Cerebellar nuclear complex (tissue), 1 donor: ENCODE measurements at places on chromosomes 16 and 17.

DNA sequence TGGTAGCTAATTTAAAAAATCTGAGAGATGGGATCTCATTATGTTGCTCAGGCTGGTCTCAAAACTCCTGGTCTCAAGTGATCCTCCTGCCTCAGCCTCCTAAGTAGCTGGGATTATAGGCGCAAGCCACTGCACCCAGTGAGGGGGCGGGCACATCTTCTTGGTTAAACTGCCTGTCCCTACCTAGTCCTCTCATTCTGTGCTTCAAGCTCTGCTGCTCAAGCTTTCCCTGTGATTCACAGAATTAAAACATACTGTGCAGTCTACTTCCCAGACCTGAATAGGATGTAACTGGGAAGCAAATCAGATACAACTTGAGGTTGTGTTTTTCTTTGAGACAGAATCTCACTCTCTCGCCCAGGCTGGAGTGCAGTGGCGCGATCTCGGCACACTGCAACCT lies 2.3 kb downstream of the MRPL38 start:
- no peak for DNase-seq

DNA sequence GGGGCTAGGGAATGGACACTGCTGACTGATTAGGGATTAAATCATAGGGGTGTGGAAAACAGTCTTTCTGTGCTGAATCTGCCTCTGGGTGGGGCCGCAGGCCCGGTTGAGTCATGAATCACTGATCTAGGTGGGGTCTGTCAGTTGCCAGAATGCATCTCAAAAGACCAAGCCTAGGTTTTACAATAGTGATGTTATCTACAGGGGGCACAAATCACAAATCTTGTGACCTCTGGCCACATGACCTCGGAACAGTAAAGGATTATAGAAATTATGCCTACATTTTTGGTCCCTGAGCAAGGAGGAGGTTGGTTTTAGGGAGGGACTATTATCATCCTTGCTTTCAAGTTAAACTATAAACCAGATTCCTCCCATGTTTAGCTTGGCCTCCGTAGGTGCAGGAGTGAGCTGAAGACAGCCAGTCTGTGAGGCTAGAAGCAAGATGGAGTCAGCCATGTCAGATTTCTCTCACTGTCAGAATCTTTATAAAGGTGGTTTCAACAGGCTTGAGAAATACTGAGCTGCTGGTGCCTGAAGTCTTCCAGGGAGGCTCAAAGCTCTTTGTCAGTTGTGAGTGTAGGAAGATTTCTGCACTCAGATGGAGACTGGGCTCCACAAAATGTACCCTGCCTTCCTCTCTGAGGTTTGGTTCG lies 12.9 kb downstream of the GNGT2 start:
- no peak for DNase-seq

GRCh38 chr17:47883589-47884426 lies 12.2 kb upstream of the SP2 start:
- DNase-seq: no peak

GRCh38 chr17:75706042-75706728 lies 15.1 kb upstream of the ITGB4 start:
- DNase-seq: no peak

DNA sequence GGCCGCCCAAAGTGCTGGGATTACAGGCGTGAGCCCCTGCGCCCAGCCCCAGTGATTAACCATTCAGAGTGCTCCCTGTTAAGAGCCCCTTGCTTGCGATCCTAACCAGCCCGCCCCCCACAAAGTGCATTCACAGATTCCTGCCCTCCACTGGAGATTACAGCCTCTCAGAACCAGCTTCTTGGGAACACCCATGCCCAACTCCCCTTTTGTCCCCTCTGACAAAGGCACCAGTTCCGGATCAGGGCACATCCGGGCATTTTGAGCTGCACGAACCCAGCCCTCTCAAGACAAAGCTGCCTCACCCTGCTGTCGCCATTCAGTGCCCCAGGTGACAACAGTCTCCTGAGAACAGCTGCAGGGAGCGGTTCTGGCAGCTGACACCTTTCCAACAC lies 848 bp upstream of the KRT19 start:
- DNase-seq: no peak

DNA sequence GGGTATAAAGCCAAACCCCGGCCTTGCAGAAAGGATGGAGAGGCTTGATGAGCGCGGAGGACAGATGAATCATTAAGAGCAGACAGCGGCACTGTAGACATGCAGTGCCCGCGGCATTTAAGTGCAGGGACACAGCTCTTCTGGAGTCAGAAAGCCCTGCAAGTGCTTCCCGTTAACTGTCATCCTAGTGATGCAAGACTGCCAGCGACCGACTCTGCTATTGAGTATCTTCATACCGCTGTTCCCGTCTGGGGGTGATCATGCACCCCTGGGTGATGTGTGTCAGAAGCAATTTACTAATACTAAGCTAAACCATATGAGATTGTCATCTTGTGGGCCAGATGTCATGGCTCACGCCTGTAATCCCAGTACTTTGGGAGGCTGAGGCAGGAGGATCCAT lies 101.0 kb downstream of the ABCC6 start:
- DNase-seq: no peak

DNA sequence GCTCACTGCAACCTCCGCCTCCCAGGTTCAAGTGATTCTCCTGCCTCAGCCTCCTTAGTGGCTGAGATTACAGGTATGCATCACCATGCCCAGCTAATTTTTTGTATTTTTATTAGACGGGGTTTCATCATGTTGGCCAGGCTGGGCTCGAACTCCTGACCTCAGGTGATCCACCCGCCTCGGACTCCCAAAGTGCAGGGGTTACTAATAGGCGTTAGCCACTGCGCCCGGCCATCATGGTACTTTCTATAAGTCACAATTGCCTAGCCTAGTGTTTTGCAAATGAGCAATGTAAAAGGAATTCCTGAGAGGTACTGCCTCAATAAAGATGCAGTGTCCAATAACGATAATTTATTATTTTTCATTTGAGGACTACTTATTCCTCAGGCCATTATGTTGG lies 13.9 kb upstream of the PSMC3IP start:
- no peak for DNase-seq

GRCh38 chr17:13947499-13947898 lies 121.8 kb upstream of the COX10 start:
- DNase-seq: no peak

- no peak for DNase-seq
Measured at GRCh38 chr16:75114946-75115825, 1.4 kb downstream of the LDHD start.

- DNase-seq: no peak
Measured at GRCh38 chr17:48541577-48542113, 3.3 kb downstream of the HOXB2 start.

DNA sequence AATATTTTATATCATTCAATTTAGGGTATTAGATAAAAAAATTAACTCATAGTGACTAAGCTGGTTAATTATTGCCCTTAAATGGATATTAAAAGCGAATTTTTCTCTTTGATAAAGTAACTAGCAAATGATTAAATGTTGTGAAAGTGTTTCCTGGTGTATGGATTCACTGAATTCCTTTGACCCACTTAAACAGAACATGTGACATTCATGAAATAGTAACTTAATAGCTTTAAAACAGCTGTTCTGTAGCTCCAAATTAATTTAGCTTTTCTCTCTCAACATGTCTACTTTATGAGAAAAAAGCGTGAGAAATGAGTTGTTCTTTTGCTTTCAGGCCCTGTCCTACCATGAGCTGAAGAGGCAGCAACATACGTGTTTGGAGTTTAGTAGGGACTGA lies 36.4 kb upstream of the APPBP2 start:
- DNase-seq: no peak

- DNase-seq: no peak
Measured at GRCh38 chr17:44795421-44795820, 34.7 kb downstream of the GJC1 start.

DNA sequence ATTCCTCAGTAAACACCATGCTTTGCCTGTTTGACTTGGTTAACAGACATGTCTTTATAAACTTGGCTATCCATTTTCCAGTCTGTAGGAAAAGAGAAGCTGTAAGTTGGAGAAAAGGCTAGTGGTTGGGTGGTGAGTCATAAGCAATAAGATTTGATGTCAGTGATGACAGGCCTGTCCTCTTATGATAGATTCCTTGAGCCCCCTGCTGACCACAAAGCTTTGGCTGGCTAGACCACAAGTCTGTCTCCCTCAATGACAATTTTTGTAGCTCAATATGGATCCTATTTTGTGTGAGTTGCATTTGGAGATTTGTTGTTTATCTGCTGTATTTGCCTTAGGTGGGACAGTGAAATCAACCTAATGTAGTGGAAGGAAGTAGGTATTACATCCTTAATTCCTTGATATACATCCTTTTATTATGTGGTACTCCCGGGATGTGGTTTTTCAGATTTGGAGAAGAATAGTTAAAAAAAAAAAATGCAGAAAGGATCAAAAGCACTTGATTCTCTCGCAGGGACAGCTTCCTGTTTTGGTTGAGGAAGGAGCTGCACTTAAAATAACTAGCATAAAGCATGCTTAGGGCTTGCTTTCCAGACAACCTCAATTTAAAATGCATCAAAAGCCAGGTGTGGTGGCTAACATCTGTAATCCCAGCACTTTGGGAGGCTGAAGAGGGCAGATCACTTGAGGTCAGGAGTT lies 67.4 kb downstream of the SIAH1 start:
- no peak for DNase-seq

GRCh38 chr16:19595043-19595767 lies 39.7 kb downstream of the VPS35L start:
- no peak for DNase-seq

DNA sequence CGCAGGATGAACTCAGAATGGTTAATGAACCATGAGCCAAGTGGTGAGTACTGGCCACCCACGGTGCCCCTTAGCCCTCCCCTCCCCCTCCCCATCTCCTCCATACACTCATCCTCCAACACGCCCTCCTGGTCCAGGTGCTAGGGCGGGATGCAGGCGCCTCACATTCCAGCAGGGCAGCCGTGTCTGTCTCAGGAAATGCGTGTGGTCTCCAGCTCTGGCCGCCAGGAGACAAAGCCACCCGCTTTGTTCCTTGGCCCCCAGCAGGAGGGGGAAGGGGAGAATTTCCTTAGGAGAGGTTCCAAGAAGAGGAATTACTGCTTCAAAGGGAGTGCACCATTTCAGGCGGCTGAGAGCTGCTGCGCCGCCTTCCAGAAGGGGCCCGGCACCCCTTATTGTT lies 29.7 kb upstream of the RMI2 start:
- DNase-seq: no peak

GRCh38 chr17:30517786-30518185 lies 40.6 kb downstream of the GOSR1 start:
- DNase-seq: no peak

DNA sequence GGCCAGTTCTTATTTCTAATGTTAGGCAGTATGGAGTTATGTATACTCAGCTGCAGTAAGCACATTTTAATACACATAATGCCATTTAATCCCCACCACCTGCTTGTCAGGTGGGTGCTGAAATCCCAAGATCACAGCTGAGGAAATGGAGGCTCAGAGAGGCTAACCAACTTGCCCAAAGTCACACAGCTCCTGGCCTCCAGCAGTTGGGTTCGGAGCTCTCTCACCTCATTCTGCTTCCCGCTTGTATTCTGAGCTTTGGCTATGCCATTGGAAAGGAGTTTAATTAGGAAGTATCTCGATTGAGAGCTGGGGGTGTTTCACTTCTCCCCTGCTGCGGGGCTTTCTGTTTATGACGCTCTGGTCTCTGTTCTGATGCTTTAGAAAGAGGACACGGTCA lies 72.6 kb upstream of the CACNG5 start:
- no peak for DNase-seq

GRCh38 chr17:1766382-1767135 lies 4.7 kb downstream of the SERPINF1 start:
- DNase-seq: no peak

DNA sequence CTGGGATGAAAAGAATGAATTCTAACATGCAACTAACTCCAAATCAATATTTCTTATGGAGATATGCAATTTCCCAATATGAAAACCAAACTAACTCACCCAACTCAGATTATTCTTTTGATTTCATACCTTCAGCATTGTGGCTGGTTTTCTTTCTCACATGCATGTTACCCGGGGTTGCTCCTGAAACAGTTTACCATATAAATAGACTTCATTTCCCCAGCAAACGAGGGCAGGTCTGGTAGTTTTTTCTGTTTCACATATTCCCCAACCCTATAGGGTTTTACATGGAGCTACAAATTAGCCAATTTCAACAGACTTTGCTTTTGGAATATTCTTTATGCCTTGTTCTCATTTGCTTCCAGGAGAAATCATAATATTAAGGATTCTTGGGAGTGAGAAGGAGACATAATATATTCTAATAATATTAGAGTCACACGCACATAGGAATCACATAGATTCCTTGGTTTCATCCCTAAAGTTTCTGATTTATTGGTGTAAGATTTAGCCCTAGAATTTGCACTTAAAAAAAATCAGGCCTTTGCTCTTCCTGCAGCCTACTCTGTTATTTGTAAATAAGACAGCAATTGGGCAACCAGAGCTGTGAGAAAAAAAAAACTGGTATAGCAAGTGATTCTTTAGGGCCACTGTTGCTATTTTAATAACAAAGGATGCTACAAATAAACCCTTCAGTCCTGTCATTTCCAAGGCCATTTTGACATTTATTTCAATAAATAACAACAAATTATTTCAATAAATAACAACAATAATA lies 60.3 kb upstream of the FAM20A start:
- no peak for DNase-seq

GRCh38 chr17:27259356-27259755 lies 34.6 kb upstream of the WSB1 start:
- no peak for DNase-seq

DNA sequence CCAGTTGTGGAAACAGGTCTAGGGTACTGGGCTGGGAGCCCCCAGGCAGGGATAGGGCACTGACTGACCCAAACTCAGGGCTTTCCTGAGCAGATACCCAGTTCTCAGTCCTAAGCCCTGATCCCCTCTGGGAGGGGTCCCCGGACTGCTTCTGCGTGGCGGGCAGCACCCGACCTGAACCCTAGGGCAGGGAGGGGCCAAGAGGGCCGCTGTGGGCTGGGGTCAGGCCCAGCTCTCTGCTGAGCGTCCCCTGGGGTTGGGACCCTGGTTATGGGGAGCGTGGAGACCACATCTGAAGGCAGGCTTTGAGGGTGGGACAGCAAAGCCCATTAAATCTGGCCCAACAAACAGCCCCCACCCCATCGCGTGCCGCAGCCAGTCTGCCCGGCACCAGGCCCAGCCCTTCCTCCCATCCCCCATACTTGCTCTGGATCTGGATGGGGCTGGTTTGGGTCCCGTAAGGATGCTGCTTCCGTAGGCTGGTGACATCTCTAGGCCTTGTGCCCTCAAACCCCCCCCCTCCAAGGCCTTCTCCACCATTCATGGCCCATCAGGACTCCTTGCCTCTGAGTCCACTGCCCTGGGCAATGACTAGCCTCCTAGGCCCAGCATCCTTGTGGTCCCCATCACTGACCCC lies 691 bp upstream of the FAM83G start:
- DNase-seq: no peak

- no peak for DNase-seq
Measured at GRCh38 chr17:41010441-41010840, 1.5 kb upstream of the KRTAP3-1 start.

- no peak for DNase-seq
Measured at GRCh38 chr17:50209472-50210239, 8.2 kb upstream of the COL1A1 start.
